ENCODE measurements at places on chromosomes 1 and 21.

GRCh38 chr1:196860323-196860884, 27.4 kb upstream of the CFHR4 start:
- DNase-seq = no peak

DNA sequence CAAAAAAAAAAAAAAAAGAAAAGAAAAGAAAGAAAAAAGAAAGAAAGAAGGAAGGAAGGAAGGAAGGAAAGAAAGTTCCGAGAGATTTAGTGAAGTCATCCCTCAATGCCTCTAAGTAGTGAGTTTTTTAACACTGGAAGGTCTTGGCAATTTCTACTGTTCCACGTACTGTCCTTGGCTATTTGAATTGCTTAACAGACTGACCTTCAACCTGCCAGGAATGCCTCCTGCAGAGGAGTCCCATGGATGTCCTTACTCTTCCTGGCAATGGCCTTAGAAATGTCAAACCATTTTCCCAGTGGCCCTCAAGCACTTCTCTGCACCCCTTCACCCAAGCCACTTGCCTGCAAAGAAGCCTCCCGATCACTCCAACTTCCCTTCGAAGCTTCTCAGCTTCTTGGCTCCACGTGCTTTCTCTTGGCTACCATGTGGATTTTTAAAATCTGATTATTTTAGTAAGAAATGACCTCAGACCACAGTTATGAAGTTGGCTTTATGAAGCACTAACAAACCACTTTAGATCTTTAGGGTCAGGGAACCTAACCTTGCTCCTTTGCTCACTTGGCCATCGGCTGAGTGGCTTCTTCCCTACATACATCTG, 43.7 kb upstream of the ABCG1 start:
- no peak for DNase-seq

DNA sequence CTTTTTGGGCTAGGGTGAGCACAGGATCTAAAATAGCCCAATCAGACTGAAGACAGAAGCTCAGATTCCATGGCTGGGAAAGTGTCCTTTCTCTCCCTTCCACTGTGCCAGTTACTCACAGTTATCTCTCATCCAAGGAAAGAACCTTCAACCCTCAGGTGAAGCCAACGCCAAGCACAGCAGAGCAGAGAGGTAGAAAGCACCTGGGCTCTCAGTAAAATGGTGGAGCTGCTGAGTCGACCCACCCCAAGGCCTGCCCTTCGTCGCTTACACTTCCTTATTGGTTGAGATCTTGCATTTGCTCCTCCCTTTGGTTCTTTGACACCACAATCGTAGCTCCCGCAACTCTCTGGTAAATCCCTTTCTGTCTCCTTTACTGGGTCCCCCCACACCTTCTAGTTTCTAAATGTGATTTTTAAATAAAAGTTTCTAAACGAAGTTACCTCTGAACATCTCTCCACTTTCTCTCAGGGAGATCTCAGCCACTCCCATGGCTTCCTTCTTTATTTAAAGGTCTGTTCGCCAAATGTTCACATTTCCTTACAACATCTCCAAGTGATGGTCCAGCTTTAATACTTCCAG, 27.5 kb upstream of the SLC30A1 start:
- no peak for DNase-seq

DNA sequence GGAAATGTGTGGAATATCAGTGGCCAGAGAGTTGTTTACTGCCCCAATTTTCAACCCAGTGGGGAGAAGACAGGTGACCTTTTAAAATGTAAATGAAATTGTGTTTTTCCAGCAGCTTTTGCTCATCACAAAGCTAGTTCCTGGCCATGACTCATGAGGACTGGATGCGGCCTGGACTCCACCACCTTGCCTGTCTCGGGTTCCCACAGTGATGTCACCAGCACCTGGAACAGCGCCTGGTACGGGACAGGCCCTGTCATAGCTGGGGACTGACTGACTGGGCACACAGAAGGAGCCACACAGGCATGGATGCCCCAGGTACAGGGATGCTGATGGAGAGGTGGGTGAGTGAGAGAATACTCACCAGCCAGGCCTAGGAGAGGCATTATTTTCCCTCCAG, 277.1 kb downstream of the AJAP1 start:
- DNase-seq = no peak

DNA sequence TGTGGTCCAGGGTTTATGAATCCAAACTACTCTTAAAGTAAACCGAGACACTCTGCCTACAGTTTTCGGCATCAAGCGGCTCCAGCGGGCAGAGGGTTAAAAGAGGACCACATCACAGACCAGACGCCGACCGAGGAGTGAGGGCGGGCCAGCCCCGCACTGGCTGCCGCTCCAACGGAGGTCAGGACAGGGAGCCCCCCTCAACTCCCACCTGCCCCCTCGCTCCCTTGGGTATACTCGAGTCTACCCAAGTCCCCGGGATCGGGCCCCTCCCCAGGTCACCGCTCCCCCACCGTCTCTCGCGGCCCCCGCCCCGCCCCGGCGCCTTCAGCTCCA, 312 bp downstream of the ARNT start:
- no peak for DNase-seq

- DNase-seq = no peak
These were observed 467.5 kb downstream of the PTPRU start for GRCh38 chr1:29703596-29704370.

GRCh38 chr1:18628511-18628910, 2.1 kb upstream of the PAX7 start:
- no peak for DNase-seq

DNA sequence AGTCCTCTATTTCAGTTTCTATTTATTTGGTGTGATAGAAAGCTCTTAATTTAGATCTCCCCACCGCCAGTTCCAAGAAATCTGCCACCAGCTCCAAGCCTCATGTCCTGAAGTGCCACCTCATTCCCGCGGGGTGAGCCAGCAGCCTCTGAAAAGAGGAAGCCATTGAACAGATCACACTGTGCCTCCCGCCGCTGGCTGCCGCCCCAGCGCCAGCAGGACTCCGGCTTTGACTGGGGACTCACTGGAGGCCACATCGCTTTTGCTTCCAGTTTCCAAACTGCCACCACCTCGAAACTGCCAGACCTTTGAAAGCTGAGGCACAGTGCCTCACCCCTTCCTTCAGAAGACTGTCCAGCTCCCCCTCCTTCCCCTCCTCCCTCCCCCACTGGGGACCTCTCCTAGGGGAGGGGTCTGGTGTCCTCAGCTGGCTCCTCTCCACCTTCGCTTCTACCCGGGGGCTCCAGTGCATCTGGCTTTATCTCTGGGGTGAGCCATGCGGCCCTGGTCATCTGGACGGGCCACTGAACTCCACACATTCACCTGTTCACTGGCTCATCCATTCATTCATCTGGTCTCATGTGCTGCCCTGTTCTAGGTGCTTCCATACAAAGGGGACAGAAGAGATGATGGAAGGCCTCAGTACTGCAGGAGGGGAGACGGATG, 58.9 kb downstream of the VPS26C start:
- no peak for DNase-seq

GRCh38 chr1:22418933-22419382, 32.7 kb upstream of the ZBTB40 start:
- no peak for DNase-seq

DNA sequence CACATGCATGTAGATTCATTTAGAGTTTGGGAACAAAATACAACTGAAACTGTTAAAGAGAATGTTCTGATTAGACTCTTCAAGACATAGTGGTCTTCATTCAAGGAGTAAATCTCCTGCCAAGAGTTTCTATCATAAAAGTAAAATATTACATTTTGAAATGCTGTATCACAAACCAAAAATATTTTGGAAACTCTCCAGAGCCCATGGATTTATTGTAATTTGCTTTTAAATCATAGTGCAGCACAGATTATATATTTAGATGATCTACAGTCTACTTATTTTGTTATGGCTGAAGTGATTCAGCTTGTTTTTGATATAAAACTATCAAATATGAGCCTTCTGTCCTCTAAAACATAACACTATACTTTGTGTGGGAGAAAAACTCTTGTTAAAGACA, 105.3 kb downstream of the DISP1 start:
- DNase-seq = no peak

GRCh38 chr1:204680461-204680860, 5.1 kb downstream of the LRRN2 start:
- no peak for DNase-seq

DNA sequence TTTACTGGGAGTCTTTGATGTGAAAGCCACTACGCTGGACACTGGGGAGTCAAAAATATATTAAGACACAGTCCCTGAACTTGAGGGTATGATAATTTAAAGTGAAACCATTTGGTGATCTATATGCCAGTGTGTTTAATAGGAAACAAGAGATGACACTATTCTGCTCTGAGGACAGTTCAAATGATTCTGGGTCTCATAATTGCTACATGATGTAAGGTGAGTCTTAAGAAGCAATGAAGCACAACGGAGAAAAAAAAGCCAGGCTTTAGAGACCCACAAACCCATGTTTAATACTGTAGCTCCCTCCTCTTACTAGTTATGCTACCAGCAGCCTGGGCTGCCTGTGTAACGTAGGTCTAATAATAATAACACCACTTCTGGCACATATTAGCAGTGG, 14.2 kb upstream of the LRRC8D start:
- no peak for DNase-seq

DNA sequence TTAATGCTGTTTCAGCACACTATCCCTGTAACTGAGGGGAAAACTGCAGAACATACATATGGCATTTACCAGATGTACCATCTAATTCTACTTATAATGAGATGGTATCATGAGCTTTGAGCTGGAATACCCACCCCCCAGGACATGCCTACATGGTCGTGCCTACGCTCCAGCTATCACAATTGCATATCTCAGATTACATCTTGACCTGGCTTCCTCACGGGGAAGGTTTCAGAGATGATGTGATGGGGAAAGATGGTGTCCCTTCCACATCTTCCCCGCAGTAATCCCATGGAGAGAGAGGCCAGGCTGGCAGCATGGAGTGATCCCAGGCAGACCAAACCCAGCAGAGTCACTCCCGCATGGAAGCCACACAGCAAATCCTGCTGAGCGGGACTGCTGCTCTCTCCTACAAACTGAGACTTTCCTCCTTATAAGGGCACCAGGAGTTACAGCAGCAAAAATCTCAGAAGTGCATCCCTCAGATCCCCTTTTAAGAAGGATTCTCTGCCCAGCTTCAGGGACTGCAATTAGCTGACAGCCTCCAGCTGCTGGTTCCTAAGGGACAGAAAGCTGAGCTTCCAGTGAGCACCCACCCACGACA, 67.1 kb downstream of the KCNH1 start:
- no peak for DNase-seq

GRCh38 chr21:15437883-15438282, 291.9 kb upstream of the USP25 start:
- DNase-seq = no peak

DNA sequence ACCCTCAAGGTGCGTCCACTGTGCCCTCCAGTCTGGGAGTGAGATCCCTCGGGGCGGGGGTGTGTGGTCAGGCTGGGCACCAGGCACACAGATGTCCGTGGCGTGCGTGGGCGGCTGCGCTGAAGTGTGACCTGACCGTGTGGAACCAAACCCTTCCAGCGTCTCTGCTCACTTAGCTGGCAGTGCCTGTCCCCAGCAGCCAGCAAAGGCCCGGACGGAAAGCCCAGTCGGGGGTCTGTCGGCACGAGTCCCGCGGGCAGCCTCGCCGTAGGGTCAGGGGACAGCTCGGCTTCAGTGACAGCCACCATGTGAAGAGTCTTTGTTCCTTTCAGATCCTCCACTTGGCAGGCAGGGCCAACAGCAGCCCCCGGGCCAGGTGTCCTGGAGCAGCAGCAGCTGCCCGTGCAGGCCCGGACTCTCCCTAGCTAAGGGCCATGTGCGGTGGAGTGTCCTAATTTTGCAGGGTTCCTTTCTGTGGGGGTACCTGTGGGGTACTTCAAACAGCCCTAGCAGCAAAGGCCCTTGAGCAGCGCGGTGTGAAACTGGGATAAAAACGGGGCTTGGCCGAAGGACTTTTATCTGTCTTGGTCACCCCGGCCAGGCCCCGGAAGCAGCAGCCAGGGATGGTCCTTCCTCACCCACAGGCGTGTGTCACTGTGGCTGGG, 11.6 kb downstream of the TTLL10 start:
- no peak for DNase-seq

DNA sequence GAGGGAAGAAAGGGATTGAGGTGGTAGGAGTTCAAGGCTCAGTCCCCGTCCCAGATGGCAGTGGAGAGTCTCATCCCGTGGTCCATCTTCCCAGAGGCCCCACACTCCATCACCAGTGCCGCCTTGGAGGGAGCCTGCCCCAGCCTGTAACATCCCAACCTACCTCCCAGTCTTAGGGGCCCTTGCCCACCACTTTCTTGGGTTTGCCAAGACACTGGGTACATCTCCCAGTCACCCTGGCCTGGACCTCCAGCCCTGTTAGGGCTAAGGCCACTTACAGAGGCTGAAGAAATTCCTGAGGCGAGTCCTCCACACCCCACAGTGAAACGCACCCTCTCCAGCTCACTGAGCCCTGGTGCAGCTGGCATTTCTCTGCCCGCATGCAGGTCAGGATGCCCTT, 3.3 kb downstream of the TMEM200B start:
- DNase-seq = no peak

- no peak for DNase-seq
These were observed 13.6 kb upstream of the TARS2 start for GRCh38 chr1:150473659-150474058.

DNA sequence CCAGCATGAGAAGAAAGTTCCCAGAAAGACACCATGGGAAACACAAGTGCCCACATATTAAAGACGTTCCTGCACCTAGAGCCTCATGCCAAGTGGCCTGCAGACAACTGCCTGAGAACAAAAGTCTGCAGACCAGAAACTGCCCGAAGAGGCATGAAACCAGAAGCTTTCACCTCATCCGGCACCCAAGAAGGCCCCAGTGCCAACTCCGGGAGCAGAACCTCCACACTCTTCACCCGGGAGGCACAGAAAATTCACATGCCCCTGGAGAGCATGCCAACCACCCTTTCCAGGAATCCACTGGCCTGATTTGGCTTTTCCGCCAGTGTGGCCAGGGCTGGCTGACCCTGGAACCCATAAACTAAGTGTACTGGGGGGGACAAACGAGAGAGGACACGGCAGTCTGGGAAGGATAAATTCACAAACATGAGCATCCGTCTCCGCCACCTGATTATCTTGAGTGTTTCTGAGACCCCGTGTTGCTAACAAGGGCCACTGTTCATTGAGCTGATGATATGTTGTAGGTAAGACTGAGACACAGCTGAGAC, 6.8 kb downstream of the TFF2 start:
- no peak for DNase-seq

DNA sequence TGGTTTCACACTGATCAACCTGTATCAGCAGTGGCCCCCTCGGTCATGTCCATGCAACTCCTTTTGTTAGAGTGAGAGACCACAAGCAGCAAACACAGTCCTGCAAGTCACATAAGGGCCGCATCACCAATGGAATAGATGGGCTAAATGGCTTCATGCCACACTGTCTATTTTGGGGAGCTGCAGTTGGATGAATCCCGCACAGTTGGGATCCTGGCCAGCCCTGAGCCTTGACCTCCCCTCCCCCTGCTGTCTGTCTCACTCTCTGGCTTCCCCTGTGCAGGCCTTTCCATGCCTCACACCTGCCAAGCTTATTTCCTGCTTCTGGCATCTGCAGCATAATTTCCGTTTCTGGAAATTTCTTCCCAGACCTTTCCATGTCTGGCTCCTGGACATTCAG, 57.0 kb downstream of the CNIH3 start:
- DNase-seq = no peak

DNA sequence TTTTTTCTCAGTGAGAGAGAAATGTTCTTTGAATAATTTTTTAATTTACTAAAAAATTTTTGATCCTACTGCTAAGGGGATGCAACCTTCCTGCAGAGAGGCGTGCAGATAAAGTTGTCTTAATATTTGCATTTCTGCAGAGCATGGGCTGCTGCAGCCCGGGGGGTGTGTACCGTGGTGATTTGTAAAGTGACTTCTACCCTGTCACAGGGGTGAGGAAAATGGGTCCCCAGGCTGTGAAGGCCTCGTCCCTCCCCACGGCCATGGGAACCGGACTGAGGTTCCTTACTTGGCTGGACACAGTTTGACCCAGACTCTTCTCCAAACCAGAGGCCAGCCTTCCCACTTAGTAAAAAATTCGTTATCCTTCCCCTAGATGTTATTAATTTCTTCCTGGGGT, 9.5 kb upstream of the C1orf174 start:
- no peak for DNase-seq

Measured in stimulated activated CD8-positive, alpha-beta memory T cell treated with anti-CD3 and anti-CD28 coated beads, Interleukin-7, amount 100 ng/mL, for 1 hour (primary cell).